Islet precursor cell (in vitro differentiated cells): ENCODE measurements at places on chromosomes 2 and 18.
A peak's percentile ranks its signal among the peaks of the same experiment; 100 is the strongest.

- no peak for DNase-seq
These were observed 136.1 kb upstream of the RIOK3 start for GRCh38 chr18:23316988-23317387.

DNA sequence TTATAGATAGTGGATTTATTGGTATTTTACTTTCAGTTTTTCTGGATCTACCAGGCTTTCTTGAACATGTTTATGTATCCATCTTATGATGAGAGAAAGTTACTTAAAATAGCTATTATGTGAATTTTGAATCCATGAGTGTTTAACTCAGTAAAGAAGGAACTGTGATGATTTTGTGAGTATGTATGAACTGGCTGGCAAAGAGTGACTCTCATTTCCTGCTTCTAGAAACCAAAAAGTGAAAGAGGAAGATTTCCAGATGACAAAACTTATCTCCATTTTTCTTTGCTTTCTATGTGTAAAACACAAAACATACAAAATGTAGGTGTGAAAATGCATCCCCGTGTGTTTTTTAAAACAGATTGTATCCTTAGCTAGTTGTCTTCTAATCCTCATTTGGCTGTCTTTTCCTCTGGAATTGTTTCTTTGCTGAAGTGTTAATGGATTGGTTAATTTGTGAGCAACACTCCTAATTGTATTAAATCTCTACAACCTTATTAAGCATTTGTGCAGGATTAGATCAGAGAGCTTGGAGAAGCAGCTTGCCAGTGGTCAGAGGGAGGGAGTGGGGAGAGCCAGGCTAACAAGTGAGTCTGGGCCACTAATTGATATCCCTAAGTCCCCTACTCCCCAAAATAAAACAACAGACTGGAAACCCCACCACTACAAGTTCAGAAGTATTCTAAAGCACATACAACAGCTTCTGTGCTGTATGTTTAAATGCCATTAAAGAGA, 23.9 kb downstream of the PTPRM start:
- no peak for DNase-seq

DNA sequence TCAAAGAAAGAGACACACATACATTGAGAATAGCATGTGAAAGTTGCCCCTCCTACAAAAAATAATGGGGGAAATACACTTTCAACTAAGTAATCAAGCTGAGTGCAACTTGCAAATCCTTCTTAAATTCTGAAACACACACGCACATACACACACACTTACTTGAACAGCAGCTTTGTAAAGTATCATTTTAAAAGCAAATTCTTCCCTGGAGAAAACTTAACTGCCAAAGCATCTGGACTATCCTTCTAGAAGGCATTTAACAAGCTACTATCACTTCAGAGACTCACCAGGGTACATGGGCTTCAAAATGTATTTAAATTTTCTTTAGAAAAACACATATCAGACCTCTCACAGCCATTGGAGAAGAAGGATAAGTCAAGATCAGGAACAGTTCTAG, 15.3 kb downstream of the GAREM1 start:
- DNase-seq = no peak

DNA sequence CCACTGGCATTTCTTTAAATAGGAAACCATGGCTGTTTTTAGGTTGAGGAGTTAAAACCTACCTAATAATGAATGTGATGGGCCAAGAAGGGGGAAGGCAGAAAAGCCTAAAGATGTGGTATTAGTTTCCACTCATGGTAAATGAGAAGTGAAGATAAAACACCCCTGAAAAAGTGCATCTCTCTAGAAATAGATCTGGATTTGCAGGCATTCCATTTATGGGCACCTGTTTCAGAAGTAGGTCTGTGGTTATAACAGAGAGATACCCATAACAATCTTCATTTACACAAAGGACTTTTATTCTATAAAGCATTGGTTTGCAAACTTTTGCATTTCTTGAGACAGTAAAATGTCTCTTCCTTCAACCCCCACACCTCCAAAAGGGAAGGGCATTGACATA, 62.1 kb downstream of the PRKCE start:
- no peak for DNase-seq

- DNase-seq = no peak
These were observed 71.4 kb downstream of the PLCL1 start for GRCh38 chr2:197875763-197876162.

- no peak for DNase-seq
These were observed 1548.8 kb upstream of the LRRTM1 start for GRCh38 chr2:81853341-81853740.

- DNase-seq = peak; percentile 77
These were observed 148.7 kb downstream of the AGAP1 start for GRCh38 chr2:235642446-235643098.

- DNase-seq = no peak
These were observed 11.4 kb upstream of the ARHGAP25 start for GRCh38 chr2:68723181-68723580.

GRCh38 chr18:7872569-7872968, 305.5 kb downstream of the PTPRM start:
- DNase-seq = peak; percentile 62
